ENCODE measurements at places on chromosomes 6 and 20.

DNA sequence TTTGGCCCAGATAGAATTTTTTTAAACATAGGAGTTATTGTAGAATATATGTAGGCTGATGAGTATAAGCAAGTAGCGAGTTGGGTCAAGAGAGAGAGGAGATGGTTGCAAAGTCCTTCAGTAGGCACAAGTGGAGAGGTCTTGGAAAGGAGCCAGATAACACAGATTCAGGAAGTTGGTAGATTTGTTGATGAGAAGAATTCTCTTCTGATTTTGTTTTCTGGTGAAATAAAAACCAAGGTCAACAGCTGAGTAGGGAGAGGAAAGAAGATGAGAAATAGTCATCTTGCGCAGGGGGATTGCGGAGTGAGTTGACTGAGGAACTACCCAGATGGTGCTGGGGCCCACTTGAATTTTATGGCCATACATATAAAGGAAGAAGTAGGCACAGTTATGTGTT, 17.4 kb upstream of the CD83 start:
- no peak for DNase-seq

GRCh38 chr20:4795394-4795793, 73.7 kb downstream of the PRND start:
- DNase-seq, result no peak

DNA sequence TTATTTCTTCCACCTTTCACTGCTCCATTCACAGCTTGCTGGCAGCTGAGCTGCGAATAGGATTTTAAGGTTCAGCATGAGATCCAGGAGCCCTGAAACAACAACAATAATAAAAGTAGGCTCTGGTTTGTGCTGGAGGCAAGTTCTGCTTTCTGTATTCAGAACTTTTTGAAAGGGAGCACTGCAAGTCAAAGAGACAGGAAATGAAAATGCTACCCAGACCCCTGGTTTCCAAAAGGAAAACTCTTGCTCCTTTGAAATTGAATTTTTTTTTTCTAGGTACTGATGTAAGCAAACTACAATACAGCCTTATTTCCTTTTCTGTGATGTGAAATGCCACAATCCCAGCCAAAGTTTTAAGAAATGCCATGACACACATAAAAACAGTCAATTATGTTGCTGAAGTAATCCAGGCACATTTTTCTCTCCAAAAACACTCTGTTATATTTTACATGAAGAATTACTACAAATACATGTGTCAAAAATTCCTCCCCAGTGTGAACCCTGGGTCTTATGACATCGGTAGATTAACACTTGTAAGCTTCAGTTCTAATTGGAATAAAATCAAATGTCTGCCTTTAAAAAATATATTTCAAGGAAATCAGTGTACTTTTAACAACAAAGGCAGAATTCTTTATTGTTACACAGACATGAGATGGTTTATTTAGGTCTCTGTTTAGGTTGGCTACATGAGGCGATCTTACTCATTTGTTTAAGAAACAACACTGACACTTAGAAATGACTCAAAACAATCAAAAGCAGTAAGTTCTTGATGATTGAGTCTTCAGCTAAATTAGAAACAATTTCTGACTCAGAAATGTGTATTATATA, 656.7 kb downstream of the EPHA7 start:
- no peak for DNase-seq

DNA sequence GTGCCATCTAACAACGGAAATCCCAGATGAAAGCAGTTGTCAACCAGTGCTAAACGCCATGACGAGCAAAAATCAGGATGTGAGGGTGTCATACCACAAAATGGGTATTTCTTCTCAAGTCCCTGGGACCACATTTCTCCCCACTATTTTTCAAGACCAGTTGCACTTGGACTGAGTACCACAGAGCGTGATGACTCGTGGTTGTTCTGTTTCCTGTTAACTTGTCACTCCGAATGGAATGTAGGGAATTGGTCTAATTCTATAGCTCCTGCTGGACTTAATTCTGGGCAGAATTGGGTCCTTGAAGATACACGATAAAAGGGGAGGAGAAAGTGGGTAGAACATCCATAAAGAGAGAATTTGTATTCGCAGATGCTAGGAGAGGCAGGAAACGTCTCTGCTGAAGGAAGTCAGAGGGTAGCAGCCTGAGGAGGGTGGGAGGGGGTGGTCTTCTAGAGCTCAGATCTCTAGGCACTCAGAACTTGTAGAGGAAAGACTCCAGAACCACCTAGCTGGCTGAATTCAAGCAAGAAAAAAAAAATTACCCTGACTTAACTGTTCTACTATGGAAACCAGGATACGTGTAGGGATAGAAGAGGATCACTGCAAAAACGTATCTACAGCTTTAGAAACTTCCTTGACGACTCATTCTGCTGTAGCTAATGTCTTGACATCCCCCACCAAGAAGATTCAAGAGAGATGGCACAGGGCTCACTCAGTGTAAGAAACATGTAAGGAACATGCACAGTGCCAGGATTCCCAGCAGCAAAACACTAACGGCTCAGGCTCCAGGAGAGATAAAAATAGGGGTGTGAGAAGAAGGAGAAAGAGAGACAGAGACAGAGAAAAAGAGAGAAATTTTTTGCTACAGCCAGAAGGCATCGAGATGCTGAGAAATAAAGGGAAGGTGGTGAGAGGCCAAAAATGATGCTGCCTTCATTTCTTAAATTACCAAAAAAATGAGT, 494.7 kb downstream of the CD83 start:
- no peak for DNase-seq

DNA sequence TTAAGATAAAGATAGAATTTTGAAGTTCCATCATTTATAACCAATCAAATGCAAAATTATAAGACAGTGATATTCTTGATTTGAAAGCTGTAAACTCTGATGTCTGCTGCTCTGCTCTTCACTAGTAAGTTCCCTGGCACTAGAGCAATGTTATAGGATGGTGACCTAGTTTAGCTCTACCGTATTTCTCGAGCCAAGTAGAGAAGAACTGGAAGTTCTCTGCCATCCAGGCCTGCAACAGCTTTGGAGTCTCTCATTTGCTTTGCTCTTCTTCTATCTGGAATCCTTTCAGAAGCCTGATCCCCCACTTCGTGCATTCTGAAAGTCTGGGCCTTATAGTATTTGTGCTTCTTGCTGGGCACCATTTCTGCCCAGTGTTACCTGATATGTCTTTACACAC, 100.3 kb downstream of the PLCB1 start:
- no peak for DNase-seq

GRCh38 chr6:95242560-95242959, 334.8 kb upstream of the MANEA start:
- no peak for DNase-seq

GRCh38 chr6:72724545-72724944, 102.7 kb downstream of the KCNQ5 start:
- DNase-seq, result no peak

DNA sequence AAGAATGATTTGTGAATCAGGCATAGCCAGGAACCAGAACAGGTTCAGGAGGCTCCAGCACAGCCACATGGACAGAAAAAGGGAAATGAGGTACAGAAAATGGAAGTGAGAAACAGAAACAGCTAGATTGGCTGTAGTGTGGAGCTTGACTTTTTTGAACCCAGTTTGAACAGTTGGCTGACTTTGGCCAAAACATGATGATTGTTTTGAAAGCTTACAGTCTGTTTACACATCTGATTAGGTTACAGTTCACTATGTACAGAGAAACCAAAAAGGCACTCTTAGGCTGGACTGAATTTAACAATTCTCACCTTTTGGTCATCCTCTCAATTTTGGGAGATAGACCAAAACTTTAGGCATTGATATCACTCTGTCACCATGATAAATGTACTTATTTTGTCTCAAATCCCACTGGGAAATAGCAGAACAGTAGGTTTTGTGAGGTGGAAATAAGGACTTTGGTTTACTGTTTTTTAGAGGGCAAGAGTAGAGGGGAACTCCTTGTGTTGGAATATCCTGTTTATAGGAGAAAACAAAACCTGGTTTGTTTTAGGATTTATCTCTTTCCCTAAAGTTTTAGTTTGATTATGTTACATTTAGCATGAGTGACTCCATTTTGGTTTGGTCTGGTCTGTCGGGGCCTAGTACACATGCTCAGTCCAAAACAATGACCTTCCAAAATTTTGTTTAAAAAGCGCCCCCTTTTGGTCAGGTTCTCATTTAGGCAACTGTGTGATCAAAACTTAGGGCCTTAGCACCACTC, 123.1 kb downstream of the OLIG3 start:
- DNase-seq, result no peak

DNA sequence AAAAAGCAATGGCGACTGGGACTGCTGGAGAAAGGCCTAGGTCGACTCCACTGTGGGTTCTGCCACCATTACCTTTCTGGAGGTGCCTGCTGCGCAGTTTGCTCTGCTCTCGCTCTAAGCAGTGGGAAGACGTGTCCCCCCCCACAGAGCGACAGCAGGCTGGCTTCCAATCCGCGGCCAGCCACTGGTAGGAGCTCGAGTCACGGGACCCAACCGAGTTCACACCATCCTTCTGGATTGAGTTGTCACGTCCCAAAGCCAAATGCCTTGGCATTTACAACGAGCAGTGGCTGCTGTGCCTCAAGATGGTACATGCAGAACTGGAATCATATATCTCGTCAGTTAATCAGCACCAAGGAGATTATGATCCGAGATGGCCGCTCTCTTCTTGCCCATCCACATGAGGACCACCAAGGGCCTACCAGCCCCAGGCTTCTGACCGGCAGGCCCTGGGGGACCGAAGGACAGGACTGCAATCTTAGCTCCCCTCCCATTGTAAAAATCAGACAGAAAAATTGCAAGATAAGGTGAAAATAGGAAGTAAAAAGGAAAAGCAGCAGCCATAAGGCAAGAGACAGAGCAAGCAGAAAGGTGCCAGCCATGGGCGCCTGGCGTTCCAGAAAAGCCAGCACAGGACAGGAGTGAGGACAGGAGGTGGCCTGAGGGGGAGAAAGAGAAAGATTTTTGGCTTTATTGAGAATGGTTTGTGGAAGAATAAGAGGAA, 74.4 kb downstream of the TRAM2 start:
- DNase-seq, result no peak

GRCh38 chr6:63672582-63673129, 37.1 kb downstream of the PHF3 start:
- no peak for DNase-seq

- no peak for DNase-seq
Observed at GRCh38 chr6:163263196-163263595, 151.3 kb upstream of the QKI start.

- no peak for DNase-seq
Observed at GRCh38 chr20:18857640-18858039, 44.1 kb downstream of the SCP2D1 start.

DNA sequence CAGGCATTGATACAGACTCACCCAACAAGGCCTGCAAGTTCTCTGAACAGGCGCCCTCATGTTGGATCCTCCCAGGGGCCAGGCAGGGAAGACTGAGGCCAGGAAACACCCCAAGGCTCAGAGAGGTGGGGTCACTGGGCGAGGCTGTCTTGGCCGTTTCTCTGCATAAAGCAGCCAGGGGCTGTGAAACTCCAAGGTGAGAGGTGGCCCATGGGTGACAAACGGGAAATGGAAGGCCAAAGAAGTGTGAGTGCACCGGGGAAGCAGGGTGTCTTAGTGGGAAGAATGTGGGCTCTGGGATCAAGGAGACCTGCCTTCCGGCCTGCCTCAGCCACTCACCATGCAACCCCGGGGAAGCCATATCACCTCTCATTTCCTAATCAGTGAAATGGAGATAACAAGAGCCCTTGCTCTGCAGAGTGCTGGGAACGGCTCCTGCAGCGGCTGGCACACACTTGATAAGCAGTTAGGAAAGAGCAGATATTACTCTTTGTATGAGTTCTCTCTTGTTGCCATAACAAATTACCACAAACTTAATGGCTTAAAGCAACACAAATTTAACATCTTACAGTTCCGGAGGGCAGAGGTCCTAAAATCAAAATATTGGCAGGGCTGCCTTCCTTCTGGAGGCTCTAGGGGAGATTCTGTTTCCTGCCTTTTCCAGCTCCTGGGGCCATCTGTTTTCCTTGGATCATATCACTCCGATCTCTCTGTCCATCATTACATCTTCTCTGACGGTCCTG, 168.6 kb downstream of the NFATC2 start:
- DNase-seq, result no peak

Data from HuH-7.5 (cell line).